ENCODE measurements at places on chromosomes 6 and 20. TPM values are rescaled to one million over a fixed set of nuclear protein-coding genes. Genes with fewer than 3 reads are reported as not detected.

- no peaks in the 10 kb centered on the region for H3K27me3 ChIP-seq
- H3K36me3 ChIP-seq = no peaks in the 10 kb centered on the region
- H3K27ac ChIP-seq = no peak overlapping the region
- no peak for DNase-seq
- no peaks in the 10 kb centered on the region for H3K4me1 ChIP-seq
Observed at GRCh38 chr20:36967636-36968035, 16.1 kb upstream of the SAMHD1 start.

- no peaks in the 10 kb centered on the region for H3K36me3 ChIP-seq
- no peak for DNase-seq
- H3K27ac ChIP-seq = no peak overlapping the region
- no peaks in the 10 kb centered on the region for H3K4me1 ChIP-seq
- H3K27me3 ChIP-seq = no peaks in the 10 kb centered on the region
Observed at GRCh38 chr6:146990284-146990683, 213.9 kb upstream of the STXBP5 start.

- no peak overlapping the region for H3K4me3 ChIP-seq
- no peak for DNase-seq
- no peaks in the 10 kb centered on the region for H3K36me3 ChIP-seq
- no peaks in the 10 kb centered on the region for H3K27me3 ChIP-seq
- peaks cover 21% of the 10 kb centered on the region for H3K4me1 ChIP-seq
Observed at GRCh38 chr6:111761212-111761611, 112.0 kb downstream of the FYN start.

DNA sequence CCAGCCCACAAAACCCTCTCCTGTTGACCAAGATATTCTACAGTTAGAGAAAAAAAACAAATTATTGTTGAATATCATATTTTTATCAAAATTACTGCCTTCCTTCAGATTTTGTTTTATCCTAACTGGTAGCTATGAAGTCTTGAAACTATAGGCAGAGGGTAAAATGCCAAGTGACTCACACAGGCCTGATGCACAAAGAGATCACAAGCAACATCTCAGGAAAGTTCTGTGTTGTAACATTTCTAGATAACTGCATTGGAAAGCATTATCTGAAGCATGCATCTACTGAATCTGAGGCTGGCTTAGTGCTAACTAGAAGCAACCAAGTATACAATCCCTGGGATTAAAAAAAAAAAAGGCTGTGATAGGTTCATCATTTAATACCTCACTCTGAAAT is 134.2 kb downstream of the PKHD1 start:
- no peaks in the 10 kb centered on the region for H3K4me1 ChIP-seq
- no peak for DNase-seq
- H3K27ac ChIP-seq = no peak overlapping the region
- H3K36me3 ChIP-seq = no peaks in the 10 kb centered on the region
- peaks cover 10% of the 10 kb centered on the region for H3K27me3 ChIP-seq

DNA sequence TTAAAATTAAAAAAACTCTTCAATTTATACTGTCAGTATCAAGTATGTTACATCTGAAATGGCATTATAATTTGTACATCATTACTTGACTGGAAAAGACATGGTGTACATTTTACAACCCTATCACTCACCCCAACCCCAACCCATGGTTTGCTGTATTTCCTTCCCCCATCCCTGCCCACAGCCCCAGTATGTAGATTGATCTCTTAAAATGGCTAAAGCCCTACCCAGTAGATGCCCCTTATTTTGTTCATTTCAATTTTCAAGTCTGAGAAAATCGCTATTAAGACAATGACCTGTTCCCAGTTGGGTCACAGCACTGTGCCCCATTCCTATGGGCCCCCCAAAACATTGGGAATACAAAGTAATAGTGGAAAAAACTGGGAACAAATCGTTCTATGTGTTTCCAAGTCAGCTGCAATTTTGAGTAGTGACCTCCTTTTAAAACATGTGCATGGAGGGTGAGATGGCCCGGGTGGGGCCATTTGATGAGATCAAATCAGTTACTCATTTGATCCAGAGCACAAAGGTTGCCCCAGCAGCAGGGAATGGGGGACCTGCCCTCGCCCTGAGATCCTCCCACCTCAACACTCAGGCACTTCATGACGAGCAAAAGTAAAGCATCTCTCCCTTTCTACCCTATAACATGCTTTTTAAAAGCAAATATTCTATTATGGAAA is 13.3 kb downstream of the EZR start:
- H3K27ac ChIP-seq = no peak overlapping the region
- no peak overlapping the region for H3K4me3 ChIP-seq
- H3K27me3 ChIP-seq = no peaks in the 10 kb centered on the region
- peaks cover 12% of the 10 kb centered on the region for H3K36me3 ChIP-seq
- no peak for DNase-seq
- H3K4me1 ChIP-seq = peaks cover 44% of the 10 kb centered on the region

DNA sequence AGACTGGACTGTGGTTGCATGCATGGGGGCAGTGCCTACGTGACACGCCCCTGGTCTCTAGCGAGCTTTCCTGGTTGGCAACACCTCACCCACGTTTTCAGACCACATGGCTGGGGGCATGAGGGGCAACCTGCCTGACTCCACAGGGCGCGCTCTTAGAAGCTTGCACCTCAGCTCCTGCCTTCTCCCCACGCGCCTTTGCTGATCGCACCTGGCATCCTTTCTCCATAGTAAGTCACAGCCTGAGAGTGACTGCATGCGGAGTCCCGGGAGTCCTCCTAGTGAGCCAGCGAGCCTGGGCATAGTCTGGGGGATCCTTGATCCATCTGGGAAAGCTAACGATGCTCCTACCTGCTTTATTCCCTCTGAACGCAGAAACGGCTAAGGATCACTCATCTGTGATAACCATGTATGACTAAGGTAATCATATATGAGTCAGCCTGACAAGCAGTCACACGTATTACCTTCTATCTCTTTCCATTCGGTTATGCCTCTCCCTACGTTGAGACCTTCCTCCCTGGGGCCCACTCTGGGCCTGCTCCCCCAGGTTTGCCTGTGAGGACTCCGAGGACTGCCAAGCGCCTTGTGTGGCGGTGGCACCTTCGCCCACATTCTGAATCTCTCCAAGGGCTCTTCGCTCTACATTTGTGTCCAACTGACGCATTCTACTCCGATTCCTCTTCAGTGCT is 4.5 kb downstream of the TCFL5 start:
- H3K27ac ChIP-seq = no peak overlapping the region
- peaks cover 52% of the 10 kb centered on the region for H3K36me3 ChIP-seq
- DNase-seq = no peak

GRCh38 chr20:62606551-62607201 is 35.6 kb upstream of the SLCO4A1 start:
- no peaks in the 10 kb centered on the region for H3K36me3 ChIP-seq
- no peak overlapping the region for H3K27ac ChIP-seq
- DNase-seq = no peak
- no peak overlapping the region for H3K4me3 ChIP-seq
- H3K27me3 ChIP-seq = no peaks in the 10 kb centered on the region
- peaks cover 18% of the 10 kb centered on the region for H3K4me1 ChIP-seq

GRCh38 chr20:46898423-46898822 is 3.8 kb downstream of the EYA2 start:
- H3K4me1 ChIP-seq = no peaks in the 10 kb centered on the region
- DNase-seq = no peak
- H3K36me3 ChIP-seq = no peaks in the 10 kb centered on the region
- no peak overlapping the region for H3K4me3 ChIP-seq
- H3K27ac ChIP-seq = no peak overlapping the region
- peaks cover 96% of the 10 kb centered on the region for H3K27me3 ChIP-seq

DNA sequence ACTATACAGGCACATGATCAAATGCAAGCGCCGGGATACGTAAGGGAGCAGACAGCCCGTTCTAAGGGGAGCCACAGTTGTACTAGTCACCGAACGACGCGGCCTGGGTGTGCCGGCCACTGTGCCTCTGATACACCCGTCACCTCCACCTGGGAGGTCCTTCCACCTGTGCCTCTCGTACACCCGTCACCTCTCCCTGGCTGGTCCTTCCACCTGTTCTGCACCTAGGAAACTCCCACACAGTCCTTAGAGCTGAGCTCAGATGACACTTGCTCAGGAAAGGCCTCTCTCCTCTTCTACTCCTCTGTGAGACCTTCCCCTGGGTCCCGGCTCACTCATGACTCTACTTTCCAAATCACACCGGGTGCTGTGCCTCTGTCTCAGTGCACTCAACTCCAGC is 245.0 kb downstream of the TTLL2 start:
- no peak overlapping the region for H3K27ac ChIP-seq
- DNase-seq = no peak
- no peaks in the 10 kb centered on the region for H3K36me3 ChIP-seq

DNA sequence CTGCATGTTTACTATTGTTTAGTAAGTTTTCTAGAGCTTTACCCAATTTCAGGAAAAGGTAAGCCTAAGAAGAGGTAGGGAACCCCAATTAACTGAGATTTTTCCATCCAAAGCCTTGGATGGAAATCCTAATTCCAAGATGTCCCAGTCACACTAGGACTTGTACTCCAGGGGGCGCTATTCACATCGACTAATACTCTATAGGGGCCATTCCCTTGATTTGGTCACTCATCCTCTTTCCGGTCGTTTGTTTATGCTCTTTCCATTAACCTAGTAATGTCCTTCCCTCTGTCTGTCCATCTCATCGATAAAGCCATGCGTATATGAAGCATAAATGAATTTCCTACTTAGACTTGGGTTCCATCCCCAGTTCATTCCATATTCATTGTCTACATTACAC is 80.8 kb upstream of the FUCA2 start:
- no peaks in the 10 kb centered on the region for H3K4me1 ChIP-seq
- H3K27ac ChIP-seq = no peak overlapping the region
- peak; percentile 44 for DNase-seq
- H3K36me3 ChIP-seq = no peaks in the 10 kb centered on the region

DNA sequence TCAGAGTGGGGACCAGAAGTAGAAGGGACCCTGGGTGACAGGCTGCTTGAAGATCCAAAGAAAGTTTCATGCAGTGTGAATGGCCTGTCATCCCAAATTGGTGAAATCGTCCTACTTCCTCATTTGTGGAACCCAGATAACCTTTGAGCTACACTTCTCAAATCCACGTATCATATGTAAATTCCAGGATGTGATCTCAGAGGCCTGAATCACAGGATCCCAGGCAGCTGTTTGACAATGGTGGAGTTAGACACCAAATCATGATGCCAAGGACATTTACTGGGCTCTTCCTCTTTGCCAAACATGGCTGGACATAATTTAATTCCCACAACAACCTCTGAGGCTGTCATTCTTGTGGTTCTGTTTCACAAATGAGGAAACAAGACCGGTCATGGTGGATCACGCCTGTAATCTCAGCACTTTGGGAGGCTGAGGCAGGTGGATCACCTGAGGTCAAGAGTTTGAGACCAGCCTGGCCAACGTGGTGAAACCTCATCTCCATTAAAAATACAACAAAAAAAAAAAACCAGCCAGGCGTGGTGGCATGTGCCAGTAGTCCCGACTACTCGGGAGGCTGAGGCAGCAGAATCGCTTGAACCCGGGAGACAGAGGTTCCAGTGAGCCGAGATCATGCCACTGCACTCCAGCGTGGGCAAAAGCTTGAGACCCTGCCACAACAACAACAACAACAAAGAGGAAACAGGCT is 39.9 kb upstream of the TTPAL start:
- DNase-seq = no peak
- peaks cover 19% of the 10 kb centered on the region for H3K27me3 ChIP-seq
- no peak overlapping the region for H3K4me3 ChIP-seq
- no peaks in the 10 kb centered on the region for H3K4me1 ChIP-seq
- H3K36me3 ChIP-seq = no peaks in the 10 kb centered on the region

DNA sequence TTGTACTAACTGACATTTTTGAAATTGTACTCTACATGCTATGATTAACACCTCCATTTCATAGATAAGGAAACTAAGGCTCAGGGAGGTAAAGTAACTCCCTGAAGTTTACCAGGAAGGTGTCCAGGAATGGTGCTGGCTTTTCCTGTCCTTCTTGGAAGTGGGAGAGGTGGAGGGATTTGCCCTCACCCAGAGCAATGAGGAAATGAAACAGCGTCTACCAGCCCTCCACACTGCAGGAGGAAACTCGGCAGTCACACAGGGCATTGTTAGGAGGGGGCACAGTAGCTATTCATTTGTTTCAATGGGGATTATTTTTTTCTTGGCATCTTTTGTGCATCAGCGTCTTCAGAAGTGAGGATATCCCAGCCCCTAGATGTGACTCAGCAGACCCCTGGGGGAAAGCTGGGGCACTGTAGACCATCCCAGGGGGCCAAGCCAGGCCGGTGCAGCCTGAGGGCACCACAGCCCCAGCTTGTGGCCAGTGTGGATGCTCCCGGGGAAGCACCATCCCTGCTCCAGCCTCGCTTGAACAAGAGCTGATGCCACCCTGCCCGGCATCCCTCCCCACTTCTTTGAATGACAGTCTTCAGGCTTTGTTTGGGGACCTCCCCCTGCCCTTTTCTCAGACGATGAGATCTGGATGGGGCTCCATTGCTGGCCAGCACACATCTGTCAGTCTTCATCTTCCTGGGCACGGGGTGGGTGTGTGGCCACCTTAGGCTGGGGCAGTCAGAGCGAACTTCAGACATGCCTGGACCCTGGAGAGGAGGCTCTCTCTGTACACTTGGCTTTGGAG is 224.4 kb upstream of the PMEPA1 start:
- H3K4me3 ChIP-seq = no peak overlapping the region
- H3K27me3 ChIP-seq = no peaks in the 10 kb centered on the region
- H3K27ac ChIP-seq = no peak overlapping the region
- H3K4me1 ChIP-seq = no peaks in the 10 kb centered on the region
- no peaks in the 10 kb centered on the region for H3K36me3 ChIP-seq
- peak; percentile 25 for DNase-seq

GRCh38 chr6:40438246-40438887 is 148.8 kb downstream of the LRFN2 start:
- no peak overlapping the region for H3K4me3 ChIP-seq
- H3K4me1 ChIP-seq = peaks cover 75% of the 10 kb centered on the region
- H3K27ac ChIP-seq = peak overlapping the region; percentile 86

Gene KCNK15
- not detected for total RNA-seq

All from A673 (cell line).